Ascending aorta (tissue), 2 donors: ENCODE measurements at places on chromosomes 12 and 14. TPM values are rescaled to one million over a fixed set of nuclear protein-coding genes. Genes with fewer than 3 reads are reported as not detected.

CLEC7A gene
- total RNA-seq: 6.0 TPM

- DNase-seq: no peak
Observed at GRCh38 chr12:102799229-102799628, 117.8 kb downstream of the PAH start.

GRCh38 chr12:43914391-43914790, 78.5 kb downstream of the TMEM117 start:
- no peak for DNase-seq

DNA sequence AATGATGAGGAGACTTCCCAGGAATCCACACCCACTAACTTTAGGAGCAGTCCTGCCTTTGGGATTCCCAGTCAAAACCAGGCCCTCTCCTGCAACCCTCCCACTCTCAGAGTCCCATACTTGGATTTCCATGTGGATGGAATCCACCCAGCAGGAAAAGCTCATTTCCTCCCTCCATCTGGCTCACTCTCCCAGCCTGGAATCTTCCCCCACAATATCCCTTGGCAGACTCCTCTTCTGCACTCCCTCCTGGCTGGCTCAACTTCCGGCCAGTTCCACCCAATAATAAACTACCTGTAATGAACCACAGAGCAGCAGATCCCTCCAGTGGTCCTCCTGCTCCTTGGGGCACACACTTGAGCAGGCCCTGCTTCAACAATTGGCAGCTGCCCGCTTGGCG, 102.8 kb upstream of the EGLN3 start:
- no peak for DNase-seq

- DNase-seq: no peak
Observed at GRCh38 chr12:53991077-53991460, 6.1 kb downstream of the HOXC10 start.

DNA sequence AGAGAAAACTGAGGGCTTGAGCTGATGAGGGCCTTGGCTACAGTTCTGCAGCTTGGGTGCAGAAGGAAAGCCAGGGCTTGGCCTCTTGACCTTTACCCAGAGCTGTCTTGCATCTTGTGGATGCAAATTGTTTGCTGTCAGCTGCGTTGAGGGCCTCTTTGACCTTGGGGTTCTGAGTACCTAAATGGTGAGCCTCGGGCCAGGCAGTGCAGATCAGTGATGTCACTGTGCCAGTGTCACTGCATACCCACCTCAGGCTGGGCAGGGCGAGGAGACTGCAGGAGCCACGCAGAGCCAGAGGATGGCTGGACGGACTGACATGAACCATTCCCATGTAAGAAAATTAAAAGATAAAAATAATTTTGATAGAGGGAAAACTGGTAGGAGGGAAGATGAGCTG, 18.6 kb downstream of the ESRRB start:
- no peak for DNase-seq

GRCh38 chr14:94122438-94122837, 7.0 kb downstream of the IFI27L2 start:
- DNase-seq: peak; percentile 27

DNA sequence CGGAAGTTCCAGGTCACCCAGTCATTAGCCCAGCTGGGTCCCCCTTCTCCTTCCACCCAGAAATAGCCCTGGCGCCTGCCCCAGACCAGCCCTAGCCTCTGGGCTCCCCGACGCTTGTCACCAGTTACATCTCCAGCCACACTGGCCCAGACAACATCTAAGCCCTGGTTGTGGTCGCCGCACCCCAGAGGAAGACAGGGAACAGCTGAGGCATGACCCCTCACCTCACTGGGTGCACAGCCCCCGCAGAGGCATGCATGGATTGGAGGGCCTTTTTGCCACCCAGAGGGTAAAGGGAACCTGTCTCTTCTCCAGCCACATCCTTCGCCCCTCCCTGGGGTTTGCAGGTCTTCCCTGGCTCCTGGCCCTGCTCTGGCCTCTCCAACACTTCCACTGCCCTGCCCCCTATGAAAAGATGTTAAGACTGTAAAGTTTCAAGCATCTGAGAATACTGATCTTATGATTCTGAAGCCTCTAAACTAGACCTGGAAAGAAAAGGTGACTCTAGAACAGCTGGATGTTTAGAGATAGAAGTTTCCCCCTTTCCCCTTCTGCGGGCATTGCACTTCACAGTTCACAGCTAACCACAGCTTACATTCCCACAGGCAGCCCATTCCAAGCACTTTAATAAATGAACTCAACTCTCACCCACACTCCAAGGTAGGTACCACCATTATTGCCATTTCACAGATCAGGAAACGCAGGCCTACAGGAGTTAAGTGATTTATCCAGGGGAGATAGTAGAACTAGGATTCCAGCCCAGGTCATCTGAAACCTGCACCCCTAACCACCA, 14.7 kb downstream of the TMEM119 start:
- DNase-seq: no peak

DNA sequence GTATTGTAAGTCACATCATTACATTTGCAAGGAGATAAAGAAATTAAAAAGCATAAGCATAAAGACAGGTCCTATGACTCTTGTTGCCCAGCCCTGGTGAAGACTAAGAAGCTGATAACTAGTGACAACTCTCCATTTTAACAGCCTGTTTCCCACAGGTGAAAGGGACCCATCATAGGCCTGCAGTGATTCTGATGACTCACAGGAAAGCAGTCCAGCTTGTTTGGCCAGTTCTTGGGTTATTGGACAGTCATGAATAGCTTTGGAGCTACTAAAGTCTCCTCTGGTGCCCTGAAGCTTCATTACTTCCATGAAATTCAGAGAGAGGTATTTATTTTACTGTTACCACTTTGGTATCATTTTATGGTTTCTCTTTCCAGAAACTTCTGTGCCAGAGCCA, 55.5 kb upstream of the DYRK2 start:
- no peak for DNase-seq

DNA sequence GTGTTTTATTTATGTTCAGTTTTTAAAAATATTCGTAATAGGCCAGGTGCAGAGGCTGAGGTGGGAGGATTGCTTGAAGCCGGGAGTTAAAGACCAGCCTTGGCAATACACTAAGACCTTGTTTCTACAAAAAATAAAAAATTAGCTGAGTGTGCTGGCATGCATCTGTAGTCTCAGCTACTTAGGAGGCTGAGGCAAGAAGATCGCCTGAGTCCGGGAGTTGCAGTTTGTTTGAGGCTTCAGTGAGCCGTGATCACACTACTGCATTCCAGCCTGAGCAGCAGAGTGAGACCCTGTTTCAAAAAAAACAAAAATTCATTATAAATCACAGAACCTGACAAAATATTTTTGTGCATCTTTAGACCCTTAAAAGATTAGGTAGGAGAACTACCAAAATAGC, 240.1 kb upstream of the ARHGAP5 start:
- DNase-seq: no peak

EGLN3 gene
- total RNA-seq: 5.9 TPM

- DNase-seq: no peak
Observed at GRCh38 chr12:104478396-104479122, 21.8 kb downstream of the CHST11 start.

DNA sequence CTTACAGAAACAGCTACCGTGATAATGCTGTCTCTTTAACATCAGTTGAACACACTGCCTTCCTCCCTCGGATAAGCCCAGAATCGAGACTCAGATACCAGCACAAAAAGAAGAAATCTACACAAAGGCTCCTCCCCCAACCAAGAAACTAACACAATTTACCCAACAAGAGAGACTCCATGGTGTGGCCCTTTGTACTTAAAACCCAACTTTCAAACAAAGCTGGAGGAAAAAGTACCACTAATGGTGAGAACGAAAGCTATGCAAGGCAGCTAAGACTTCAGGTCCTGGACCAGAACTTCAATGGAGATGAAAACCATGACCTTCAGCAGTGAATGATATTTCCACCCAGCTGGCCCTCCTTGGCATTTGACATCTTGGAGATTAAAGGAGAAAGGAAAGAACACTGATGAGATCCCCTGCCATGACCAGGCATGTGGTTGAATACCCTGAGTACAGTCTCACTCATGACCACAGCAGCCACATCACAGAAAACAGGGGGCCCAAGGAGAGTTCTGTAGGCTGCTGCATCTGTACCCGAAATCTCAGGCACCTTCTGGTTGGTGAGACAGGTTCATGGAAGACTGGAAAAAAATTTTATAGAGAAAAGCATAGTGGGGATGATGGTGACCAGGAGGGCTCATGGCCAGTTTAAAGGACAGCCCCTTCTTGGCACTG, 36.7 kb downstream of the RBM19 start:
- no peak for DNase-seq
